Stimulated activated naive B cell treated with anti-CD40 and anti-IgM and Interleukin-4, amounts not matched to agents 10 μg/mL and 1 μg/mL and 100 μg/mL, for 72 hours (primary cell): ENCODE measurements at places on chromosomes 4 and X.

DNA sequence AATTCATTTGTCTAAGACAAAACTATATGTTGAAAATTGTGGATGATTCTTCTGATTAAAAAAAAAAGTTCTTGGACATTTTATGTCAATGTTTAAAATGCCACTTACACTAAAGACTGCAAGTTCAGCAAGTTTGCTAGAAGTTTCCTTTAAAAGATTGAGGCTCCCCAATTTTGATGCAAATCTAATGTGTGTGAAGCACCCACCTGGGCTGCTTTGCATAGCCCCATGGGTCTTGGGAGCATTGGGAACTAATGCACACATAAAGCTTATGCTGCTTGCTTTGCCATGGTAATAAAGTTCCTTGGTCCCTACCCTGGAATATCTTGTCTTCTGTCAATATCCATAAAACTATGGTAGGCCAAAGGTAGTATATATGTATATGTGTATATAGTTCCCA is 725.9 kb upstream of the GRID2 start:
- no peak for DNase-seq

GRCh38 chr4:3303565-3303824 is 10.7 kb downstream of the RGS12 start:
- DNase-seq, result no peak

- DNase-seq, result no peak
Observed at GRCh38 chrX:10798041-10798440, 177.7 kb upstream of the MID1 start.

DNA sequence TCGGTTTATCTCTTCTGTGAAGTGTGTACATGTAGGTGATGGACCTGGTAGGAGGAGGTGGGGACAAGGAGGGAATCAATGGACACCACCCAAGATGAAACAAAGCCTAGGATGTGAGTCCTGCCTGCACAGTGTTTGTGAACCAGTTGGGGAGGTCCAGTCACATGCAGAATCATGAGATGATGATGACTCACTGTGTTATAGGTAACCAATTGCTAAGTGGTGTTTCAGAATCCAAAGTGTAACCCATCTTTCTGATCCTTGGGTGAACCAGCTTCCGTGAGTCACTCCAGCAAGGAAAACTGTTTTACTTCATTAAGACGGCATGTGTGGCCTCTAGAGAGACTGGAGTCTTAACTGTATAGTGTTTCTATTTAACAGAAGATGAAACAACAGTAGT is 57.9 kb upstream of the HPF1 start:
- DNase-seq, result no peak

DNA sequence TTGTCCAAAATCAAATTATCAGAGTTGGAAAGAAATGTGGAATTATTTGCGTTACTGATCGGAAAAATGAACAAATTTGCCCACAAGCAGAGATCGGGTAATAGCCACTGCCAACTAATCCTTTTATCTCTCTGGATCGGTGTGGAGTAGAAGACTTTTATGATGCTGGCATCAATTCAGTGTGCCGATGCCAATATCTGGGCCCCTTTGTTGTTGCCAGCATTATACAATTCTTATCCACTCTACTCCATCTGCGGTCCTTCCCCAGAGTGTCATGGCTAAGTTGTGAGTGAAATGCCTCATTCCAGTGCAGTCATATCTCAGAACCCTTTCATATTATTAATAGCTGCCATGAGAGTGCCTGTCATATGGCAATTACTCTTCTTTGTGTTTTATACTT is 660.2 kb downstream of the ADGRL3 start:
- no peak for DNase-seq

GRCh38 chr4:141142423-141142822 is 9.2 kb upstream of the RNF150 start:
- no peak for DNase-seq
